ENCODE measurements at places on chromosomes 12 and 14.
A peak's percentile ranks its signal among the peaks of the same experiment; 100 is the strongest.

- DNase-seq: no peak
- no peak overlapping the region for H3K4me3 ChIP-seq
- H3K27me3 ChIP-seq: peaks cover 36% of the 10 kb centered on the region
- no peaks in the 10 kb centered on the region for H3K4me1 ChIP-seq
Measured at GRCh38 chr12:48602192-48602989, 32.5 kb upstream of the LALBA start.

- H3K36me3 ChIP-seq: no peaks in the 10 kb centered on the region
- H3K27ac ChIP-seq: no peak overlapping the region
- DNase-seq: no peak
- peaks cover 90% of the 10 kb centered on the region for H3K27me3 ChIP-seq
- no peak overlapping the region for H3K4me3 ChIP-seq
Measured at GRCh38 chr14:36505892-36506731, 13.9 kb downstream of the NKX2-1 start.

DNA sequence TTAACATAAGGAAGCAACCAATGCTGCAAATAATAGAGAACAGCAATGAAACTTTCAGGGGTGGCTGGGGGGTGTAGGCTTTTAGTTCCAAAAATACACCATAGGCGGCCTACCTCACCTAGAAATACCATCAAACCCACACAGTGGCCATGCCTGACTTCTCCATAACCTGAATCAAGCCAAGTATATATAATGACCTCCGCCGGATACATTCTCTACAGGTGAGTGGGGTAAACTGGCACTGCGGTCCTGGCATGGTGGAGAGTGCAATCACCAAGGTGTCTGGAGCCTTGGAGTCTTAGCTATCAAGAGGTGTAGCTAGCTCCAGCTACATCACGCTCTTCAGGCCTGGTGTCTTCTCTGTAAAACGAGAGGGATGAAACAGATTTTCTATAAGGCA lies 1.2 kb downstream of the ZBTB25 start:
- peak; percentile 43 for DNase-seq
- peak overlapping the region; percentile 82 for H3K4me3 ChIP-seq
- 0 out of 2 replicates have a peak, but pooled peaks cover 6% of the 10 kb centered on the region for H3K36me3 ChIP-seq
- H3K27ac ChIP-seq: peak overlapping the region; percentile 89
- H3K4me1 ChIP-seq: peaks cover 31% of the 10 kb centered on the region
- H3K27me3 ChIP-seq: no peaks in the 10 kb centered on the region

DNA sequence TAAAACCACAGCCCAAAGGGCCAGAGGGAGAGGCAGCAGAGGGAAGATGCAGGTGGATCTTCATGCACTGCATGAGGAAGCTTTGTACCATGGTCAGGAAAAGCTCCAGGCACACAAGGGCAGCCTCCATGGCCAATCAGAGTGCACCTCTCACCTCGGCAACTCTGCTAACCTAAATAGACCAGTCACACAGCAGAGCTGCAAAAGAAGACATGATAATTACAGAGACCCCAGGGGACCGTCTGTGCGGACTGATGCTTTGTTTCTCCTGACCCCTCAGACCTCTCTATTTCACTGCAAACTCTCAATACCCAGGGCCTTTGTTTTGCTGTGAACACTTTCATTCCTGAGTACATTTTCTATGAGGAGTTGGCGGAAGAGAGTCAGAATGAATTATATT lies 10.7 kb upstream of the TCL1B start:
- H3K27ac ChIP-seq: no peak overlapping the region
- DNase-seq: no peak
- no peaks in the 10 kb centered on the region for H3K4me1 ChIP-seq
- no peaks in the 10 kb centered on the region for H3K36me3 ChIP-seq
- H3K4me3 ChIP-seq: no peak overlapping the region
- peaks cover 66% of the 10 kb centered on the region for H3K27me3 ChIP-seq

GRCh38 chr14:66918527-66918926 lies 270.7 kb upstream of the GARIN2 start:
- H3K27me3 ChIP-seq: no peaks in the 10 kb centered on the region
- H3K4me3 ChIP-seq: no peak overlapping the region
- no peak for DNase-seq
- 0 out of 2 replicates have a peak, but pooled peaks cover 3% of the 10 kb centered on the region for H3K36me3 ChIP-seq
- no peaks in the 10 kb centered on the region for H3K4me1 ChIP-seq
- H3K27ac ChIP-seq: no peak overlapping the region

All from PC-3 (cell line).